ENCODE measurements at places on chromosomes 5 and 9.

GRCh38 chr5:34524123-34524522 is 132.0 kb upstream of the RAI14 start:
- no peak for DNase-seq

- DNase-seq, result no peak
Observed at GRCh38 chr5:155332618-155333017, 319.1 kb downstream of the KIF4B start.

GRCh38 chr5:60794691-60795090 is 49.4 kb downstream of the ELOVL7 start:
- no peak for DNase-seq

- no peak for DNase-seq
Observed at GRCh38 chr5:162607879-162608278, 540.3 kb downstream of the GABRG2 start.

All from stimulated activated CD4-positive, alpha-beta T cell treated with anti-CD3 and anti-CD28 coated beads, Interleukin-1b, Interleukin-23, amount 100 ng/mL, for 1 hour (primary cell).